Left lung (tissue), 14 donors: ENCODE measurements at places on chromosomes 12 and 14.

DNA sequence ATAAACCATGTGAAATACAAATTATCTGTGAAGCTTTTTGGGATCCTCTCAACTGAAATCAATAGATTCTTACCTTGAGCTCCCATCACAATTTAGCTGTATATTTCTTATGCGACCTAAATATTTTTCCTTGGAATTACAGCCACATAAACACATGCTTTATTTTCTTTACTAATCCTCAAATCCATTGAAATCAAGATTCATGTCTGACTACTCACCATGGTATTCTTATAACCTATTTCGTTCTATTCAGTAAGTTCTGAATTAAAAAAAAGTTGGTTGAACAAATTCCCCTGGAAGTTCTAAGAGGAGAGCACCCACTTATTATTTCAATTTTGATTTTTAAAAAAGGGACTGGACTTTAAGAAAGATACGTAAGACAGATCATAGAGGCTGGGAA lies 292.1 kb upstream of the ATP2B1 start:
- no peaks in the 10 kb centered on the region for H3K4me1 ChIP-seq
- H3K27me3 ChIP-seq = no peaks in the 10 kb centered on the region
- H3K4me3 ChIP-seq = no peak overlapping the region
- no peak for DNase-seq

- DNase-seq = no peak
- no peaks in the 10 kb centered on the region for H3K36me3 ChIP-seq
- no peak overlapping the region for H3K4me3 ChIP-seq
- H3K27me3 ChIP-seq = no peaks in the 10 kb centered on the region
Measured at GRCh38 chr14:38554026-38554425, 298.1 kb upstream of the CLEC14A start.

- no peak overlapping the region for H3K27ac ChIP-seq
- no peaks in the 10 kb centered on the region for H3K36me3 ChIP-seq
- H3K4me1 ChIP-seq = no peaks in the 10 kb centered on the region
- no peak overlapping the region for H3K4me3 ChIP-seq
- no peaks in the 10 kb centered on the region for H3K27me3 ChIP-seq
Measured at GRCh38 chr12:127241072-127241817, 1025.7 kb upstream of the TMEM132C start.

DNA sequence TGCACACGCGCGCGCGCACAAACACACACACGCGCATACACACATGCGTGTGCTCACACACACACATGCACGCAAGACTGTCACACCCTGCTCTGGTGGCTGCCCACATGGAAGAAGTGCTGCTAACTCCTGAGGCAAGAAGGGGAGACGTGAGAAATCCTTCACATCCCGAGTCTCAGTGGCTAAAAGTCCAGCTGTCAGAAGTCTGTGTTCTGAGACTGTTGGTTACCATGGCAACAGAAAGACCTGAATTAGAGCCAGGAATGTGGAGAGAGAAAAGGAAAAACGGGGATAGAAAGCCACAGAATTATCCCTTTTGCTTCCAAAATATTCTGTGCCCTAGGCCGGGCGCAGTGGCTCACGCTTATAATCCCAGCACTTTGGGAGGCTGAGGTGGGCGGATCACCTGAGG lies 71.2 kb downstream of the PPFIBP1 start:
- no peaks in the 10 kb centered on the region for H3K36me3 ChIP-seq
- no peaks in the 10 kb centered on the region for H3K27me3 ChIP-seq
- H3K4me3 ChIP-seq = no peak overlapping the region
- H3K4me1 ChIP-seq = no peaks in the 10 kb centered on the region

DNA sequence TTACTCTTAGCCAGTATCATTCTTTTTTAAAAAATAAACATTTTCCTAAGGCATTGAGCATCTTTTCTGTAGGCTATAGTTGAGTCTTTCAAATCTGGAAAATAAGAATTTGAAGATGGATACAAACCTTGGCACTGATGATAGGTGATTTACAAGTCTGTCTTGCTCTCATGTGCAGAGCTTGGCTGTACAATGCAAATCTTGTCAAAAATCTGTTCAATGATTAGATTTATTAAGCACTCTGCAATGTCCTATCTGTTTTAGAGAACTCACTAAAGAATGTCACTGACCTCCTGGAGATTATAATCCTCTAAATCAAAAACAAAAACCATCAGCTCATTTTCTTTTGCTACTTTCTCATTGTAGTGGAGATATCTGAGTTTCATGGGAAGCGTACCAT lies 42.8 kb upstream of the AMIGO2 start:
- no peak for DNase-seq
- no peaks in the 10 kb centered on the region for H3K27me3 ChIP-seq
- no peaks in the 10 kb centered on the region for H3K4me1 ChIP-seq

DNA sequence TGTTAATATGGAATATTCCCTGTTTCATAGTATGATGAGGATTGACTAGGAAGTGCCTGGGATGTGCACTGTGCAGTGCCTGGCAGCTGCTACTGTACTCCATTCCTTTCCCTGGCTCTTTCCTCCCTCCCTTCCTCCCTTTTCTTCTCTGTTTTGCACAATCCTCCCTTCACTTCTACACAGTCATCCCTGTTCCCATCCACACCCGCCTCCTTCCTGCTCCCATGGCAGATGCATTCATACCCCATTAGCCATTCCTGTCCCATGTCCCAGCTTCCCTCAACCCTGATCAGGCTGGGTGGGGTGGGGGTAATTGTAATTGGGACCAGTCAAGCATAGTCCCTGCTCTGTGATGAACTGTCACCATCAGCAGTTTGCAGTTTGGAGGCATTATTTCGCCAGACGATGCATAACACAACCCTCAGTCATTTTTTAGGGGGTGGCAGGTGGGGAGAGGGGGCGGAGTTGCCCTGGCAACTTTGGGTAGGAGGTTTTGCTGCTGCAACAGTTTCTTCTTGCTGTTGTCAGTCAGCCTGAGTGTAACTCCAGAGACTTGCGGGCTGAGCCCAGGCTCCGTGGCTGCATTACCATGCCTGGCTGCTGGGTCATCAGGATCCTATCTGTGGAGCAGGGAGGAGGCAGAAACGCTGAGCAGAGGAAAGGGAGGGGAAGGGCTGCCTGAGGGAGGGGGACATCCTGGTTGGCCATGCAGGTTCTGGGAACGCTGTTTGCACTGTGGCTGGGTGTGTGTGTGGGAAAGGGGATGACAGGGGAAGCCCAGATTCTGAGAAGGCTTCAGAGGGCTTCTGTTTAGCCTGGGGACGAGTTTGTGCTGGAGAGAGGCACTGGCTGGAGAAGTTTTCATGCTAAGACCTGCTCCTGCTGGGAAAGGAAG lies 4.1 kb upstream of the KRT84 start:
- no peak overlapping the region for H3K27ac ChIP-seq
- no peaks in the 10 kb centered on the region for H3K36me3 ChIP-seq
- peaks cover 39% of the 10 kb centered on the region for H3K27me3 ChIP-seq
- no peak overlapping the region for H3K4me3 ChIP-seq

DNA sequence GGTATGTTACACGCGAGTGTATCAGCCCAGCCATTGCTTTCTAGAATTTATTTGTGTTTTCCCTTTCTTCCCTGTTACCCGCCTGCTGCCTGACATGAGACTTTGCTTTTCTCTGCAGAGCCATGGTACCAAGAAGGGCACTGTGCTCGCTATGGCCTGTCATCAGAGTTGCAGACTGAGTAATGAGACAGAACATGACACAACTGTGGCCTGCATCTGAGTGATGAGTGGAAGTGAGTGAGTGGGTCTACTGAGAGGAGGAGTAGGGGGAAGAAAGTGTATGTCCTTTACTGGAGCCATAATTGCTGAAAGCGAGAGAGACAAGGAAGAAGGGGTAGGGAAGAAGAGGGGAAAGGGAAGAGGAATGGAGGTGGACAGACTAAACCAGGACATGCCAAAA lies 2.9 kb downstream of the RILPL1 start:
- no peaks in the 10 kb centered on the region for H3K36me3 ChIP-seq
- H3K4me1 ChIP-seq = peaks cover 26% of the 10 kb centered on the region
- H3K27ac ChIP-seq = no peak overlapping the region
- no peak overlapping the region for H3K4me3 ChIP-seq
- no peaks in the 10 kb centered on the region for H3K27me3 ChIP-seq
- DNase-seq = no peak

DNA sequence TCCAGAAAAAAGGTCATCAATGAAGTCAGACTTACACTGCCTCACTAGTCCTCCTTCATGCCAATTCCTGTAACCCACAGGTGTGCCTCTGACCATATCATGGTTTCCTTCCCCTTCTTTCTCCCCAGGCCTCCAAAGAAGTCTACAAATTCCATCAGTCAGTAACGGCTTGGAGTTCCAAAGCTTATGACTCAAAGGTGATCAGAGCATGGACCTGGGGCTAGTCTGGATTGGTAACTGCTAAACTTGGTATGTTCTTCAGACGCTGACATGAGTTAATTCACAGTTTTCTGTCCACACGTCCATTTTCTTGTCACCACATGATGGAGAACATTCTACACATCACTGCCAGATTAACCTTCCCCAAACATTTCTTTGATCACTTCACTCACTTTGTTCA lies 560.4 kb downstream of the ETNK1 start:
- H3K4me3 ChIP-seq = no peak overlapping the region
- H3K4me1 ChIP-seq = no peaks in the 10 kb centered on the region
